Activated CD8-positive, alpha-beta memory T cell treated with anti-CD3 and anti-CD28 coated beads for 24 hours (primary cell): ENCODE measurements at places on chromosomes 1 and 21.

DNA sequence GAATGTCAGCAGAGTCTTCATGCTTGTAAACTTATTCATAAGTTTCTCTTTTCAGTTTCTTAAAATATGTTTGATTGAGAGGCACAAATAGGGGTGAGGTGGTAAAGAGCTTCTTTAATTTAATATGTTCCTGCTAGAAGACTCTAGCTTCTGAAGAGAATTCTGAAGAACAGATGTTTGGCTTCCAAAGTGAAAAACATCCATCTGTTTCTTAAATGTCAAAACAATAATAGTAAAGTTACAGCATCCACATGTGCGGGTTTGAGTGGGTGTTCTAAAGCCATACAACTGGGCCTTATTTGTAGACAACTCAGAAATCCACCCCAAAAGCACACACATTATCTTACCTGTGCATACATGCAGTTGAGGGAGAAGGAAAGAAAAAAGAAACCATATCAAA, 144.0 kb upstream of the ADGRL4 start:
- DNase-seq = no peak

GRCh38 chr1:209539576-209539975, 43.9 kb upstream of the CAMK1G start:
- no peak for DNase-seq

- DNase-seq = no peak
Observed at GRCh38 chr1:228064741-228065542, 17.6 kb upstream of the ARF1 start.

DNA sequence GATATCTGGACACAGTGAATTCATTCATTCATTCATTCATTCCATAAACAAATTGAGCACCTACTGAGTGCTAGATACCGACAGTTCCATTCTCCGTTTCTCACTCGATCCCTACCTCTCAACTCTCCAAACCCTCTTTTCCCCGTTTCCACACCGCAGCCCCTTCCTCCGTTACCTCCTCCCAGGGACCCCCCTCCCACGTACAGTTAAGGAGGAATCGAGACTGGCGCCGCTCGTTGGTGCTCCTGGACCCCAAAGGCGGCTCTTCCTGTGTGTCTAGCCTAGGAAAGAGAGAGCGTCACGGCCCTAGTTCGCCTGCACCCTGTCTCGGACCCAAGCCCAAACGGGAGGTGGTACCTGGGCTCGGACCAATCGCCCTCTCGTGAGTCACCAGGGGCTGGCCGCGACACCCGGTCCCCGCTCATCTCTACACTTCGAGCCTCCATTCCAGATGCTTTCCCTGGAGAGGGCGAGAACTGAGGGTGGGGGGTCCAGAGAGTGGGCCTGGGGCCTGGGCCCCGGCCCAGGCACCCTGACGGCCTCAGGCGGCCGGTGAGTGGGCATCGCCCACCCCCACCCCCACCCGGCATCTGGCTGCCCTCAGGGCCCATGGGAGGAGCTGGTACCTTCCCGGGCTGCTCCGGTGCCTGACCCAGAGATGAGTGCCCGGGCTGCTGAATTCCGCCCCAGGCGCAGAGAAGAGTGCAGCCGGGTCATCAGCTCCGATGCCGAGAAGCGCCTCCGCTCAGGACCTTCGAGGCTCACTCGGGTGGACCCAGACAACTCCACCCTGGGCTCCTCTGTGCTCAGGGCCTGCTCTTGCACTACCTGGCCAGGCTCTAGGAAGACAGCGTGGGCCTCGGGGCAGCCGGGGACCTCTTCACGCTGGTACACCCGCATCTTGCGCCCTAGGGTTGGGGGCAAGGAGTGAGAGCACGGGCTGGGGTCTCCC, 4.9 kb downstream of the ARHGEF19 start:
- peak; percentile 64 for DNase-seq

DNA sequence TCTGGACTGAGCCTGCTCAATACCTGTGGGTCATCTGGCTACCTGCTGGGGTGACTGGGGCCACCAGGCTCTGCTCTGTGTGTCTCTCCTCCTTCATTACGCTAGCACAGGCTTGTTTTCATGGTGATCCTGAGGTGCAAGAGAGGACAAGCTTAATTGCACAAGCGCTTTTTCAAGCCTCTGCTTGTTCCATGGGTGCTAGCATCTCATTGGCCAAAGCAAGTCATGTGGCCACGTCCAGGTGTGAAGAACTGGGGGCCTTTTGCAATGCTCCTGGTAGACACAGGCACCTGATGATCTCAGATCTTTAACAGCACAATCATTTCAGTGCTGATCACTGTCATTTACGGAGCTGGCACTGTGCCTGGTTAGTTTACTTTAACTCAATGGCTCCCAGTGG, 114.6 kb downstream of the KAZN start:
- DNase-seq = no peak

- DNase-seq = no peak
Observed at GRCh38 chr21:27024971-27025370, 58.1 kb upstream of the ADAMTS5 start.

DNA sequence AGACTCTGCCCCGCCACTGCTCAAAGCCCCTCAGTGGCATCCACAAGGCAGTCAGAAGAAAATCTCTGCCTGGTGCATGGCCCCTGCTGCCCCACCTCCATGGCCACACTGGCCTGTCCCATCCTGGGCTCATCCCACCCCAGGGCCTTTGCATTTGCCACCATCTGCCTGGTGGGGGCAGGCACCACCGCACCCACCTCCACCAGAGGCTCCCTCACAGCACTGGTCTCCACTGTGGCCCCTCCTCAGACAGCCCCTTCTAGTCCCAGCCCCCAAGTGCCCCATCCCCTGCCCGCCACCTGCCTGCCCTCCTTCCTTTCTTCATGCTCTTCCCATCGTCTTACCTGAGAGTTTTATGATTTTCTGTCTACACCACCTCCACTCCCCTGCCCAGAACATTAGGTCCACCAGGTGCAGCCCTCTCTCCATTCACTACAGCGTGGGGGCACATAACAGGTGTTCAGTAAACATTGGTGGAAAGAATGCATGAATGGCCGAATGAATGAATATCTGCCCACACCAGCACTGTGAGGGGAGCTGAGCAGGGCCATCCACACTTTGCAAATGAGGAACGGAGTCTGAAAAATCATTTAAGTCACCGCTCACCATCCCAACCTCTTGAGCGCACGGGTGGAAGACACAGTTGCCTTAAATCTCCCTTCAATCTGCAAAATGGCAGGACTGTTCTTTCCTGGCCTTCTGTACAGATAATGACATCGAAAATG, 2.1 kb downstream of the PRDM15 start:
- DNase-seq = no peak

- peak; percentile 93 for DNase-seq
Observed at GRCh38 chr1:17438318-17439249, 893 bp downstream of the RCC2 start.

DNA sequence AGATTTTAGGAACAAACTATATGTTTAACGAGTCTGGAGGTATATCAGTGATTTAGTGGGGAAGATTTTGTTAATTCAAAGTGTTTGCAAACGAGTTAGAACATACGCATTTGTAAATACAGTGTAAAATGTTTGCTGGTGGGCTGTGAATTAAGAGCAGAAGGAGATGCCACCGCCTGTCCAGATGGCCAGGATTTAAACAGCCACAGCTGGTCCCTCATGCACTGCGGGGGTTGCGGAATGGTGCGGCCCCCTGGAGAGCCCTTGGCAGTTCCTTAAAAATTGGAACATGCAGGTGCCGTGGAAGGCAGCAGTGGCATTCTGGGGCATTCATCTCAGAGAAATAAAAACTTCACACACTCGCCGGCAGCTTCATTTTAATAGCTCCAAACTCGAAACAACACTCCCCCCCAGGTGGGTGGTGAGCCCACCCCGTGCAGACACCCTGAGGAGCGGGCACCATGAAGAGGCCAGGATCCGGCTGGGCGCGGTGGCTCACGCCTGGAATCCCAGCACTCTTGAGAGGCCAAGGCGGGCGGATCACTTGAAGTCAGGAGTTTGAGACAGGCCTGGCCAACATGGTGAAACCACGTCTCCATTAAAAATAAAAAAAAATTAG, 3.5 kb upstream of the C1orf159 start:
- no peak for DNase-seq

GRCh38 chr1:199269241-199269640, 630.4 kb downstream of the PTPRC start:
- no peak for DNase-seq

GRCh38 chr1:211831558-211832323, 1.2 kb upstream of the LPGAT1 start:
- DNase-seq = no peak

GRCh38 chr1:56404561-56405030, 174.8 kb downstream of the PLPP3 start:
- DNase-seq = no peak

DNA sequence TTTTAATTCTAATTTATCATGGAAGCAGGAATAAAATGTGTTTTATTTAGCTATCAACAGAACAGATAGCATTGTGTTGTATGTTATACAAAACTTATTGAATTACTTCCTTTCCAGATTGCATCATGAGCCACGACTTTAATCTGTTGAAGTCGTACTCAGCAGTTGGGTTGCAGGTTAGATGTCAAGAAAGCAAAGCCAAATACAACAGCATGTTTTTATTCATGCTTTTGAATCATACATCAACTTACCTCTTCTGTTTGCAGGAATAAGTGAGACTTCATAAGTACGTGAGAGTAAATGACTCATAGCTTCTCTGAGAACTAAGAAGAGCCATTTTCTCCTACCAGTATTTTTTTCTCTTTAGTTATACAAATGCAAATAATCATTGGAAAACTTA, 110.8 kb upstream of the ADGRL4 start:
- no peak for DNase-seq

DNA sequence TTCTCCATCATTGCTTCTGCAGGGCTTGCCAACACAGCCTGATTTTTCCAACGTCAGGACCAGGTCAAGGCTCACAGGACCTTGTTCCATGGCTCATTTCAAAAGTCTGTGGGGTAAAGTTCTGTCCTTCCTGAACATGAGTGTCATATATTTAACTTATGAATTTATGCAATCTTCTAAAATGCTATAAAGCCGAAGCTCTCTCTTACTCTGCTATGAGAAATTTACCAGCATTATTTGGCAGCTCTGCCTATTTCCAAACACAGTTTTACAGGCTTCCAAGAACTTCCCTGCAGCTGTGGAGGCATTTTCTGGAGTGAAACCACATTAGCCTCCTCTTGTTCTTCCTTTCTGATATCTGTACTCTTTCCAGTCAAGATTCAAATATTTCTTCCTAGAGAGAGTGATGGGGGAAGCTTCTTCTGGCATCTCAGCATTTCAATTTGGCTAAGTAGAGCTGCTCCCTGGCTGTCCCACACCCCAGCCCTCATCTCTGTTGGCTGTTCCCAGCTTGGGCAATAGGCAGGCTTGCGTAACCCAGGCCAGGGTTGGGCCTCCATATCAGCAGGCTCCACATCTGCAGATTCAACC, 15.6 kb upstream of the HMGCS2 start:
- DNase-seq = no peak

GRCh38 chr1:24906760-24907490, 23.2 kb downstream of the RUNX3 start:
- DNase-seq = peak; percentile 57

GRCh38 chr1:38950553-38950952, 8.9 kb upstream of the RHBDL2 start:
- DNase-seq = no peak

DNA sequence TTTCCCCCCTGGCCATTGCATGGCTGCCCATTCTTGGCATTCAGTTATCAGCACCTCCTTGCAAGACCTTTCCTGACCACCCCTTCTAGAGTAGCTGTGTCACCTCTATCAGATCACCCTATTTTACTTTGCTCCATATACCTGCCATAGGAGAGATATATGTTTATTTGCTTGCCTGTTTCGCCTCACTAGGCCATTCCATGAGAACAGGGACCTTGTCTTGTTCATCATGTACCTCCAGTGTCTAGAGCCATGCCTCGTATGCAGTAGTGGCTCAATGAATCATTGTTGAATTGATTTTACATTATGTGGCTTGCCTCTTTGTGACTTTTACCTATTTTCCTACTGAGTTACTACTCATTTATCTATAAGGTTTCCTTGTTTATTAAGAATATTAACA, 26.4 kb upstream of the PADI2 start:
- no peak for DNase-seq

GRCh38 chr1:19438516-19439195, 46.7 kb downstream of the CAPZB start:
- no peak for DNase-seq

- DNase-seq = no peak
Observed at GRCh38 chr1:209583408-209583807, at the start of gene CAMK1G. CAMK1G (plus strand) TSS chr1:209583714; CDS start chr1:209594984, 11,270 bp downstream.

- no peak for DNase-seq
Observed at GRCh38 chr1:201781437-201781836, 47.5 kb upstream of the IPO9 start.

- DNase-seq = no peak
Observed at GRCh38 chr21:42093991-42094421, 22.9 kb downstream of the UMODL1 start.

GRCh38 chr1:55010194-55010886, 11.6 kb downstream of the BSND start:
- DNase-seq = no peak

GRCh38 chr1:111990878-111991718, 1.6 kb upstream of the KCND3 start:
- DNase-seq = no peak

GRCh38 chr1:203726417-203726867, 38.5 kb upstream of the LAX1 start:
- DNase-seq = no peak

DNA sequence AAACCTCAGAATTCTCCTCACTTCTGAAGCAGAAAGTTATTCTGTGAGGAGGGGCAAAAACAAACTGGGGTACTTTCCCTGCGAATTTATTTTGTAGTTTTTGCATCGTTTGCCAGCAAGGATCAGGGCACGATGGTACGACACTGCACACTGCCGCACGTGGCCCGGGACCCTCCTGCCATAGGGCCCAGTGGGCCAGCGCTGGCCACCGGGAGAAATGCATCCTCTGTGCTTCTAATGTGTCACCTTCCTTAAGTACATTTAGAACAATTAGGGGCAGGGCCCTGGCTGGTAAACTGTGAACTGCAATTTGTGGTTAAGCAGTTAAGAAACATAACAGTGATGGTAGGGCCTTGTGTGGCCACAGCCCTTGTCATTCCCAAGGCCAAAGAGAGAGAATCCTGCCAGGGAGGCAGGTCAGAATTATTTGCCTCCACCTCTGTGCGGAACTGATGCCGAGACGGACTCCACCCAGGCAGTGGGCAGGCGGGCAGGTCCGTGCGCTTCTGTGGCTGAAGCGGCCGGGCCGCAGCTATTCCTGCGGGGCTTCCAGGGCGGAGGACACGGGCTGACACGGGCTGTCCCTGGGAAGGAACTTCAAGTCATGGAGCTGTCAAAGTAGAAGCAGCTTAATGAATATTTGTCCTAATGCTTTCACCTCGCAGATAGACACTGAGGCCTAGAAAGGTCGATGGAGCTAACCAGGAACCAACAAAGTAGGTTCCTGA, 12.5 kb downstream of the GPR137B start:
- no peak for DNase-seq

DNA sequence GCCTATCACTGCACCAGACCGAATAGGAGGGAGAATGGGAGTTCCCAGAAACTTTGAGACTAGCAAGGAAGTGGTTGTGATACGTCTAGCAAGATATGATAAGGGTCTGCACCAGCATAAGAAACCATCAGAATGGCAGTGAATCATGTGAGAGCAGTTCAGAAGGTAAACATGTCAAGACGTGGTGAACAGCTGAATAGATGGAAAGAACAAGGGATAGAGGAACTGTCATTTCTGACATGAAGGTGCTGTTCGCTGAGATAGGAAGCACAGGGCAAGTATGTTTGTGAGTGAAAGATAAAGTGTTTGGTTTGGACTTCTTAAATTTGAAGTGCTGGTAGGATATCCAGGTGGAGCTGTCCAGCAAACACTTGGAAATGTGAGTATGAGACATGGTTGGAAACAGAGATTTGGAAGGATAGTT, 1.1 kb upstream of the AGO1 start:
- no peak for DNase-seq
